ENCODE measurements at places on chromosomes 12 and 14.

DNA sequence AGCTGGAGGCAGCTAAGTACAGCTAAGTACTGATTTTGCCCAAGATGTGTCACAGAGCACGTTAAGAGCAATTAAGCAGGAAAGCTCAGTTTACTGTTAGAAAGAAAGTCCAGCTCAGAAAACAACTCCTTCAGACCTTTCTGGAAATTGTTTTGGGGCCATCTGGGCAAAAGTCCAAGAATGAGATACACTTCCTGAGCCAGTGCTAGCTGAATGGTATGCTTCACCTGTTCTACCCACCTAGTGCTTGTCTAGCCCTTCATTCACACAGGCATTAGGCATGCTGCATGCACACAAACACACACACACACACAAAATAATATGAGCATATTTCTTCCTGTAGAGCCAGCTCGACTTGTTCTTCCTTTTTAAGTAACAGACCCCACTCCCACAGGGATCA lies 6.6 kb upstream of the IKZF4 start:
- no peak for DNase-seq

- DNase-seq = no peak
Measured at GRCh38 chr12:95699579-95699978, 91.0 kb downstream of the NTN4 start.

DNA sequence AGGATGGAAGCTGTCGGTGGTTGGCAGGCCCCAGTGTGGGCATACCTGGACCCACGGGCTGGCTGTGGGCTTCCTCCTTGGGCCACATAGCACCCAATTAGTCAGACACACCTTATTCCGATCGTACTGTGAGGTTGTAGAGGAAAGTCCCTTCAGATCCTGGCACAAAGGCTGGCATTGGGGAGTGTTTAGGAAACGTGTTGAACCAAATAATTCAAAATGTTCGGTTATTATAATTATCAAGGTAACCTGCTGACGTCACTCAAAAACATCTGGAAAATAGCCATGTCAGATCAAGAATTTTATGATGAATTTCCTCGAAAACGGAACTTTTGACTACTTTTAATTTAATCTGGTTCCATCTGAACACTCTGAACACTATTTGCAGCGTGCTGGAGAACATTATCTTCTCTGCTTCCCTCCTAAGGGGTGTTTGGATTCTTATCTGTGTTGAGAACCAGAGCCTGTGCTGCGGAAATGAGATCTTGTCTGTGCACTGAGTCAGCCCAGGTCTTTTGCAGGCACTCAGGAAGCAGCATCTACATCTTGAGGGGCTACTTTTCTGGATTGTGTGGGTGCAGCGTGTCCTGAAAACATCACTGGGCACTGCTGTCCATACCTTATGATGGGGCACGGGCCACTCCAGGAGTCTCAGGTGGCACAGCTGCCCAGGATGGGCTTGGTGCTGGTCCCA lies 100.3 kb downstream of the SLC25A47 start:
- DNase-seq = no peak

GRCh38 chr12:124809878-124810277 lies 53.8 kb downstream of the SCARB1 start:
- DNase-seq = no peak

DNA sequence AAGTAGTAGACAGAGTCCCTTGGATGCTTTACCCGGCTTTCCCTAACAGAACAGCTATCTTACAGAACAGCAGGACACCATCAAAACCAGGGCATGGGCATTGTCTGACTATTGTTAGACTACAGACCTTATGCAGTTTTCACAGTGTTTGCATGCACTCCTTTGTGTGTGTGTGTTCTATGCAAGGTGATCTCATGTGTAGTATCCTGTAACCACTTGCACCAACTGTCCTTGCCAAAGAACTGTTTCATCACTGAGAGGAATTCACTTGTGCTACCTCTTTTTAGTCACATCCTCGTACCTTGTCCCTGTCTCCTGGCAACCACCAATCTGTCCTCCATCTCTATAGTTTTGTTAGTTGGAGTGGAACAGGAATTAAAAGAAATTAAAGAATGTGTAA lies 183.6 kb upstream of the PZP start:
- DNase-seq = no peak

DNA sequence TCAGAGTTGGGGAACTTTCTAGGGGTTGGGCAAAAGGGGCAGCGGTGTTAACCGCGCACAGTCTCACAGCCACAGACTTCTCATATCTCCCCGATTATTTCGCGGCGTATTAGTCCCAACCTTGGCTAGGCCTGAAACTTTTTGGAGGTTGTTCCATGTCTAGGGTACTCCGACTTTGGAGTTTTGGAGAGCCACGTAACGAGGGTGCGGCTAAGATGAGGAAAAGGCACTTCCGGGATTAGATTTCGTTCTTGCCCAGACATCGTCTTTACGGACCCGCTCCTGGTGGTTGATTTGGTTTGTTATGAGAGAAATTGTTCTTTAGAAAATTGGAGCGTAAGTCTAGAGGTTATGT lies 513 bp downstream of the CCNK start:
- DNase-seq = no peak

DNA sequence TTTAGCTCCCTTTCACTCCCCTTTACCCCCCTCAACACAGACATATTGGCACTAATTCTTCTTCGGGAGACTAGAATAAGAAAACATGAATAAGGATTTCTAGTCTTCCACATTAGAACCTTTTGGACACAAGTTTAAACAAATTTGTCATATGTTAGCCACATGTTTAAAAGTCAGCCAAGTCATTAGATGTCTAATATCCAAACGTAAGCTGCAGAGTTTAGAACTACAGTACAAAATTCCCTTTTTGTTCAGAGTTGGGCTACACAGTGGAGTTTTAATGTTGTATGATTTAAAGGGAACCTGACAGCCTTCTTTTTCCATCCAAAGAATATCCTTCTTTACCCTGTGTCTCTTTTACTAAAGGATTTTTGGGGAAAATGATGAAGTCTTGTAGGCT lies 79.8 kb downstream of the PDE6H start:
- DNase-seq = no peak

- DNase-seq = peak; percentile 35
Measured at GRCh38 chr14:50943943-50944646, at the start of gene PYGL. PYGL (minus strand) TSS chr14:50944483; CDS start chr14:50944403, 80 bp downstream.

DNA sequence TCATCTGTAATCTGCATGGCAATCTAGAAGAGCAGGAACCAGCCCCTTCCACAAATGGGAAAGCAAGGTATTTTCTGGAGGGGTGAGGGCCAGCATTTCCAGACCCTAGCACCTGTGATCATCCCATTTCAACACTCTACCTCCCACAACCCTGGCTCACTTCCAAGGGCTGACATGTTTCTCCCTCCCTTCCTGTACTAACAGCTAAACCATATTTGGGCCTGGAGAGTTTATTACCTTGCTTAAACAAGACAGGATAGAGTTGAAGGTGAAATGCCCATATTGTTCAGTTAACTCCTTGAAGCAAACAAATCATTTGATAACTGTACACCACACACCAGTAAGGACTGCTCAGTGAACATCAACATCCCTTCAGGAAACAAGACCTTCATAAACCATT lies 158.4 kb downstream of the PPM1H start:
- no peak for DNase-seq

DNA sequence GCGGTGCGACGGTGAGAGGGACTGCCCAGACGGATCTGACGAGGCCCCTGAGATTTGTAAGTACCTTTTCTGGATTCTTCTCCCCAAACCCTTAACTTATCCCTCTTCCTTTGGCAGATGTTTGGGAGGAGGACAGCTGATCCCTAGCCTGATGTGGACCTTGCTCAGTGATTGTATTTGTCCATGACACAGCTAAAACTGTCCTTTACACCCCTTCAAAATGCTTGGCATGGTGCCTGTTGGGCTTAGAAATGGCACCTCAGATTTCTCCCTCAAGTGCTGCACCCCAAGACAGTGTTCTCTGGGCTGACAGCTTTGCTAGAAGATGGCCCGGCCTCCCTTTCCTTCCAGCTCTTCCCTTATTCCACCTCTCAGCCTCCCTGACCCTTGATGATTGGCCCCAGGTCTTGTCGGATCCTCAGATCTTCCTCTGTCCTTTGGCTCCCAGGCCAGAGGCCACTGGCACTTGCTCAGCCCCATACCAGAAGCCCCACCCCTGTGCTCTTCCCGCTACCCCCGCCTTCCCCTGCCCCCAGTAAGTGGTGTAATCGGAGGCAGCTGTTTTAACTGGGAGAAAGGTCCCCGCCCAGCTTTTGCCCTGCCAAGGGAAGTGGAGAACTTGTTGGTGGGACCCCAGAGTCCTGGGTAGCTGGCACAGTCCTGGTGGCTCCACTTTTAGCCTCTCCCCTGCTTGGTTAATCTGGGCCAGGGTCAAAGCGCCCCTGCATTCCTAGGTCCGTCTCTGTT lies 8.7 kb downstream of the LRP1-AS start:
- DNase-seq = no peak

GRCh38 chr14:105919458-105920150 lies 393.2 kb downstream of the TMEM121 start:
- DNase-seq = no peak

GRCh38 chr12:96454396-96454795 lies 35.0 kb upstream of the CFAP54 start:
- DNase-seq = no peak

- DNase-seq = no peak
Measured at GRCh38 chr14:22381766-22382165, 207.3 kb downstream of the DAD1 start.

DNA sequence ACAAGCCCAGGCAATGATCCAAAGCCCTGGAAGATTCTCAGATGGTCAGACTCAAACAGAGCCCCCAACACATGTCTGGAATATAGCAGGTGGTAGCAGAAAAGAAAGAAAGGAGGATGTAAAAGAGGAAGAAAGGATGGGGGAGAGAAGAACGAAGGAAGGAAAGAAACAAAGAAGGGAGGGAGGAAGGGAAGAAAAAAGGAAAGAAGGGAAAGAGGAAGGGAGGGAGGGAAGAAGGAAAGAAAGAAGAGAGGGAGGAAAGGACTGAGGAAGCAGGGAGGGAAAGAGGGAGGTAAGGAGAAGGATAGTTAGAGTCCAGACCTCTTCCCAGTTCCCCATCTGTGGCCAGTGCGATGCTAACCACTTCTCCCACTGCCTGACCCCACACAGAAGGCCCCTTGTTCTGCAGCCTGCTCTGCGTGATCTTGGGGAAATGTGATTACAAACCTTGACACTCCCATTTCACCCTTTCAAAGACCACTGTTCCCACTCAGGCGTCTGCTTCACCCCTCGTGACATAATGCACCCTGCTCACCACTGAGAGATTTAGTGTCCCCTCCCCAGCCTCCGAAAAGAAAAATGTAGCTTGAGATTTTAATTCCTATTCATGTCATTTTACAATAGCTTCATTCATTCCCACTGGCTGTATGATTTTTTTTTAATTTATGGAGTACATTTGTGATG lies 357.9 kb downstream of the BCL11B start:
- DNase-seq = no peak

DNA sequence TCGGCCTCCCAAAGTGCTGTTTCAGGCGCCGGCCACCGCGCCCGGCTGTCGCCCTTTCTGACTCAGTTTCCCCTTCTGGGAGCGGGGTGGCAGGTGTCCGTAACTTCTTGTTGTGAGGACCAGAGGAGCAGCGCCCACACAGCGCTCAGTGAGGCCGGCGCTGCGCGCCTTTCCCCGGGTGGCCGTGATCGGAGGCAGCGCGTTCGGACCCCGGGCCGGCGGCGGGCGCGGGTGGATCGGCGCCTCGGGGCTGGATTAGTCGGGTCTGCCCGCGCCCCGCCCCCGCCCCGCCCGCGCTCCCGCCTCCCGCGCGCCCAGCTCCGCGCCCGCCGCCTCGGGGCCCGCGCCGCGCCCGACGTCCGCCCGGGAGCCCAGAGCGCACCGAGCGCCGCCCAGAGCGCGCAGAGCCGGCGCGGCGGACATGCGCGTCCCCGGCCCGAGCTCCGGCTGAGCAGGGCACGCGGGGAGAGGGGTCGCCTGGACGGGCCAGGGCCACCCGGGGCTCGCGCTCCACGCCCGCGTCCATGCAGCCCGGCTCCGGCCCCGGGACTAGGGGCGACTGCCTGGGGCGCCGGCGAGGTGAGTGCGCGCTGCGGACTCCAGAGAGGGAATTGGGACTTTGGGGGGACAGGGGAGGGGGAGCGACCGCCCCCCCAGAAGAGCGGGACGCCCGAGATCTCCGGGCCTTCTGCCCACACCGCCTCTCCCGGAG lies 50.6 kb downstream of the LRCOL1 start:
- DNase-seq = peak; percentile 30

DNA sequence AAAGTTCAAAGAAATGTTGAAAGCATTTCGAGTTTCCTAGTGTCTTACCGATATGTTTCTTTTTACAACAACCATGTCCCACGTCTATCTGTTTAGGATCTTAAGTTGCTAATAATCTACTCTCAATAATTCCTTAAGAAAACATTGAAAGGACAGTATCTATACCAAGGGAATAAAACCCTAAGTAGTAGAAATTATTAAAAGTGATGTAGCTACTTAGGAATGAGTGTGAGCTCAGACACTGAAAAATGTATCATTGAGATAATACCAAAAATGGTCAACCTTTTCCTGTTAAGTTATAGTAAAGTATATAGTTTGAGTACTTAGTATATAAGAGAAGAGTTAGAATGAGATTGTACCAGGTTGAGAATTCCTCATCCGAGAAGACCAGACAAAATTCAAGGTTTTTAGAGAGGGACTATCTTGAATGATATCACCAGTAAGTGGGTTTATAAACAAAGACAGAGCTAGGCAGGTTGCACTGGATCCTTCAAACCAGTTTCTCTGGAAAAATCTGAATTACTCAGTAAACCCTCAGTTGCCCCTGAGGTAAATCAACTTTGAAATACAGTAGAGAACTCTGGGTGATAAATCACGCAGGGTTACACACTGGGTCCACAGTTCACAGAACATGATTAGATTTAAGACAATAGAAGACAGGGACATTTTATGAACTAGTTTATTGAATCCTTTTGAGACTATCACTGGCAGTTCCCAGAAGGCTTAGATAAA lies 96.8 kb downstream of the ERGIC2 start:
- no peak for DNase-seq

GRCh38 chr14:95817271-95817670 lies 59.4 kb upstream of the TUNAR start:
- DNase-seq = no peak

GRCh38 chr12:115440438-115440837 lies 756.5 kb upstream of the TBX3 start:
- DNase-seq = no peak

- no peak for DNase-seq
Measured at GRCh38 chr12:67357376-67358125, 88.4 kb downstream of the CAND1 start.

DNA sequence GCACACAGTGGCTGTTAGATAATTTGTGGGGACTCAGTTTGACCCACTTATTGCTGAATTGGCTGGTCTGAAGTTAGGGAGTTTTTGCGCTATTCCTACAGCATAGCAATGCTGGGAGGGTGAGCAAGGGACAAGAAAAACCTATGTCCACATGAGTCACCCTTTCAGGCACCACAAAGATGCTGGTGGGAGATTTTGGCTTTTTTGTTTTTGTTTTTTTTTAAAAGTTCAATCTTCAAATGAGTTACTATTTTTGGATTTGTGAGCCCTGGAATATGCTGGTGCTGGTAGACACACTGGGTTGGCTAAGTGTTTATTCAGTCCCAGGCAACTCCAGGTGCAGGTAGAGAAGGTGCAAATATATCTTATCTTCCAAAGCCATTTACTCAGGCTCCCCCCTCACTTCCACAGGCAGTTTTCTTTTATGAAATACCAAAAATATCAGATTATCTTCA lies 143.4 kb downstream of the BTG1 start:
- DNase-seq = no peak

- DNase-seq = no peak
Measured at GRCh38 chr12:8584004-8584403, 28.7 kb downstream of the AICDA start.

GRCh38 chr14:67900231-67900630 lies 80.7 kb downstream of the RAD51B start:
- DNase-seq = no peak

- DNase-seq = peak; percentile 58
Measured at GRCh38 chr12:1634590-1635191, 5.7 kb downstream of the WNT5B start.

- no peak for DNase-seq
Measured at GRCh38 chr12:95318071-95318545, 100.5 kb downstream of the VEZT start.

Measured in CD4-positive, alpha-beta T cell treated with Interleukin-15 for 1 hour (primary cell).